ENCODE measurements at places on chromosomes 5 and 9.

DNA sequence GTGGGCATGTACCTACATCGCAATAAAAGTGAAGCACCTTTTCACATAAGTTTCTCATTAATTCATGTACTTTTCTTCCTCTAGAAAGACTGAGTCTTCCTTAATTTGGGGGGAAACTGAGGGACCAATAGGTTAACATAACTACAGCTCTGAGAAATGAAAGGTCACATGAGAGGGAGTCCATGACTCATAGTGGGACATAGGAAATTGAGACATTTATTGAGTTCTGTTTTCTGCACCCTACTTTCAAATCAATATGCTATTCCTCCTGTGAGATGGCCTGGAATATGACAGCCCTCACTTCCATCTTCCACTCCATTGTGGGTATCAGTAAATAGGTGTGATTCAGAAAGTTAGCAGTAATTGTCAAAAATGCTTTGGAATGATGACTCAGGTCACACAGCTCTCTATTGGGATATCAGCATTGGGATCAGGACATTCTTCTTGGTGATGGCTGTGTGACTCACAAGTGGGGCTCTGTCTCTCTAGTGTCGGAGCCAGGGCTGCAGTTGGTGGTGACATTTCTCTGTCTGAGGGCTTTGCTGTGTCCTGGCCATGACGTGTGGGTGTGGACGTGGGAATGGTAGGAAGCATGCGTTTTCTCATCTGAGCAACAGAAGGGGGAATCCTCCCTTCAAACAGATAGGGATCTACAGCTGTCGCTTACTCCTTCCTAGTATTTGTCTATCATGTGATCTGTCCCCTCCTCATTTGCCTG lies 125.0 kb downstream of the TRIO start:
- DNase-seq = peak; percentile 74

DNA sequence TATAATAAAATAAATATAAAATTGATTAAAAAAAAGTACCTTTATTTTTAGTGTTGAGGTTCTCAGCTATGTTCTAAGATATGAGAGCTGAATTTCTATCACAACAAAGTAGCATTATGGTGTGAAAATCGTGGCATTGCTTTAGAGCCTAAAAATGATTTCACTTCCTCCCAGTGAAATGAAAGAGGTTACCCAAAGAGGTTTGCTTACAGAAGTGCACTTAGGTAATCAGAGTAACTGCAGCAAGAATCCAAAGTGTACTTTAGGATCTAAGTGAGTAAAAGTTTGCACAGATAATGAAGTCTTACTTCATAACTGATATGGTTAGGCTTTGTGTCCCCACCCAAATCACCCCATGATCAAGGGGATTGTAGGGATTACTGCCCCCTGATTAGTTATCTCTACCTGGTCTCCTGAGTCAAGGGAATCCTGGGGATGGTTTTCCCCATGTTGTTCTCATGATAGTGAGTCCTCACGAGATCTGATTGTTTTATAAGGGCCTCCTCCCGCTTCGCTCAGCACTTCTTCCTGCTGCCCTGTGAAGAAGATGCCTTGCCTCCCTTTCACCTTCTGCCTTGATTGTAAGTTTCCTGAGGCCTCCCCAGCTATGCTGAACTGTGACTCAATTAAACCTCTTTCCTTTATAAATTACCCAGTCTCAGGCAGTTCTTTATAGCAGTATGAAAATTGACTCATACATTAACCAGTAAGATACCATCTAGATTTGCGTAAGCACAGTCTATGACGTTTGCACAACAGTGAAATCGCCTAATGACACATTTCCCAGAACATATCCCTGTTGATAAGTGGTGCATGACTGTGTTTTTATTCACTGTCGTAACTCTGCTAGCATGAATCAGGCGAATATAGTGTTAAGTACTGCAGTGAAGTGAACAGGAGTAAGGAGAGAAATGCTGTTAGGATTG lies 40.3 kb upstream of the LRRC70 start:
- DNase-seq = no peak

DNA sequence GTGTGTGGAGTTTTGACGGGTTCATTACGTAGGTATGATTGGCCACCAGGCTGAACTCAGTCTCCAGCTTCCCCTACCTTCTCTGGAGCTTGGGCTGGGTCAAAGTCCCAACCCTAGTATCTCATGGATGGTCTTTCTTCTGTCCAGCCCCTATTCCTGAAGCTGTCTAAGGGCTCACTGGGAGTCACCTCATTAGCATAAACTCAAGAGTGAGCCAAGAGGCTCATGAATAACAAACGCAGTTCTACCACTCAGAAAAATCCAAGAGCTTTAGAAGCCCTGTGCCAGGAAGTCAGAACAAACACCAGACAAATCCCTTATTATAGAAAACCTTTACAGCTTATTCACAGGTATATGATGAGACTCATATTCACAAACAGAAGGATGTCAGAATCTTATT lies 180.3 kb upstream of the NFIL3 start:
- DNase-seq = no peak

GRCh38 chr5:111942661-111943401 lies 185.8 kb upstream of the NREP start:
- DNase-seq = no peak

DNA sequence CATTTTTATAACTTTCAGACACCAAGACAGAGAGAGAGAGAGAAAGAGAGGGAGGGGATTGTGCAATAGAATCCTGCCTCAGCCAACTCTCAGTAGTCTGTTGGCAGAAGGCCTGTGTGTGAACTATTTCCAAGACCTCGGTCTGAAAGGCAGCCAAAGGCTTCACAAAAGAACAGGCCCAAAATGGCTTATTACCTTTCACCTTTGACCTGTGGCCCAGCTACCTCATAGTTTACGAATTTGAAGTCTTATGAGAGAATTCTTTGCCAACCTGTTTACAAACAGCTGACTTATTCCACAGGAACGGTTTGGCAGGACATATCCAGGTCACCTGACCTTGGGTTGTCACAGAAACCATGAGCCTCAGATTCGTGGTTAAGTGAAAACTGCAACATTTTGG lies 48.6 kb downstream of the NR2F1-AS1 start:
- peak; percentile 2 for DNase-seq

GRCh38 chr5:157366741-157367674 lies 93.0 kb upstream of the NIPAL4 start:
- peak; percentile 67 for DNase-seq

GRCh38 chr9:71271602-71272001 lies 150.2 kb upstream of the TRPM3 start:
- DNase-seq = no peak

- no peak for DNase-seq
Observed at GRCh38 chr5:84272771-84273516, 111.7 kb downstream of the EDIL3 start.

DNA sequence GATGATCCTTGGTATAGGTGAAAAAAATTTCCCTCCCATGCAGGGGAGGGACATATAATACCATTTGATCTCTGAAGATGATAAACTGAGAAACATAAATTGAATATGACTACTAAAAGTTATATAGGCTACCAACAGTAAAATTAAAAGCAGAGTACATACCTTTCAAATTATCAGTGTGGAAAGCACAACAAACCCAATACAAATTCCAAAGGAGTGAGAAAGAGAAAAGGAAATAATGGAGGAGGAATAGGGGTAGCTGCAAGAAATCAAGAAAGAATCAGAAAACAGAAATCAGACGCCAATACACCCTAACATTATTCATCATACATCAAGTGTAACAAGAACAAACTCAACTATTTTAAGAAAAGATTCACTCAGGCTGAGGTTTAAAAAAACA lies 17.7 kb downstream of the GNAQ start:
- DNase-seq = no peak

Measured in ELF-1 (cell line).